Stimulated activated effector memory CD8-positive, alpha-beta T cell treated with anti-CD3 and anti-CD28 coated beads, Interleukin-12 subunit alpha, Interleukin-12 subunit beta, amount 100 ng/mL, for 72 hours (primary cell): ENCODE measurements at places on chromosomes 1 and 21.

GRCh38 chr1:45026446-45026845 is 14.4 kb downstream of the UROD start:
- no peak for DNase-seq

DNA sequence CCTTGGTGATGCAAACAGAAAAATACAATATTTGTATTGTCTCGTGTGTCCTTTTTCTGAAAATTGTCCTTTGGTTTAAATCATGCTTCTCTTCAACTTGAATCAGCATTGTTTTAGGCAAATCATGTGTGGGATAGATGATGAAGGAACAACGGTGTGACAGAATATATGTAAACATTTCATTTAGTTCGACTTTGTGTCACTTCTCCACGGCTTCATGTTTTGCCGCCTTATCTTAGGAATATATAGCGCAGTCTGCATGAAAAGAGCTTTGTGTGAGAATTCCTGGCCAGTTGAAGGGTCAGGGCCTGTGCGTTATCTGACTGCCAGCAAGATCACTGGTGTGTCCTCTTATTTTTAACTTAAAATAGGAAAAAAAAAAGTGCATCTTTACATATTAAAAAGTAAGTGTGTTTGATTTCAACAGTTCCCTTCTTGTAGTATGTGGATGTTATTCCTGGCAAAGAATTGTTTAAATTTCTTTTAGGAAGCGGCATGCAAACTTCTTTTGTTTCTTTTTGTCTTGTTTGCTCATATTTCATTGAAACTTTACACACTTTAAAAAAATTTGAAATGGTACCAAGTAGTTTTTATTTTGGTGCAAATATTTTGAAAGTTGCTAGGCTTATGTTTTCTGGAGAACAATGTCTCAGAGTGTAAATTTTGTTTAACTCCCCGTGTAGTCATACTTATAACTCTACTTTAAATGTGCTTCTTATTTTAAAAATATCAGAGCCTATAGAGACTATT is 465.2 kb downstream of the USP25 start:
- DNase-seq: no peak

DNA sequence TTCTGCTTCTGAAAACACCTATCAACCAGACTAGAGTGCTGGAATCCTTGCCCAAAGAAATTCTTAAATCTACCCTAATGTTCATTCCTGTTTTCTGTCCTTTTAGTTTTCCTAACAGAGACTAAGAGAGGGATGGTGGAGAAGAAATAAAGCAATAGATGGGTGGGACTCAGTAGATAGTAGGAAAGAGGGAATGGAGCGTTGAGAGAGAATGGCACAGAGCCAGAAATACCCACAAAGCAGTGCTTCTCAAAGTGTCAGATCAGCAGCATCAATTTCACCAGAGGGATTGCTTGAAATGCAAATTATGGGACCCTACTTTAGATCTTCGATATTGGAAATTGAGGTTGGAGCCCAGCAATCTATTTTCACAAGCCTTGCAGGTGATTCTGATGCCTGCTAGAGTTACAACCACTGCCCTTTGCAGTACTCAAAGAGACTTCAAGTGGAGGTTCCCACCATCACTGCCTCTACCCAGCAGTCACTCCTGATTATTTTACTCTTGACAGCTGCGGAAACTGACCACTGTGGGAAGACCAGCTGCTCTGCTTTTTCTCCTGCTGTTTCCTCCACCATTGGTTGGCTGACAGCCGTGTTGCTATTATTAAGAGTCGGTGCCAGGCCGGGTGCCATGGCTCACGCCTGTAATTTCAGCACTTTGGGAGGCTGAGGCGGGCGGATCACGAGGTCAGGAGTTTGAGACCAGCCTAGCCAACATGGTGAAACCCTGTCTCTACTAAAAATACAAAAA is 11.4 kb upstream of the PRPF3 start:
- DNase-seq: no peak

GRCh38 chr1:221310180-221310579 is 430.9 kb downstream of the HLX start:
- no peak for DNase-seq

GRCh38 chr1:53696051-53696450 is 42.9 kb downstream of the GLIS1 start:
- no peak for DNase-seq

- DNase-seq: no peak
These were observed 23.5 kb downstream of the LRRC8D start for GRCh38 chr1:89844241-89844807.

DNA sequence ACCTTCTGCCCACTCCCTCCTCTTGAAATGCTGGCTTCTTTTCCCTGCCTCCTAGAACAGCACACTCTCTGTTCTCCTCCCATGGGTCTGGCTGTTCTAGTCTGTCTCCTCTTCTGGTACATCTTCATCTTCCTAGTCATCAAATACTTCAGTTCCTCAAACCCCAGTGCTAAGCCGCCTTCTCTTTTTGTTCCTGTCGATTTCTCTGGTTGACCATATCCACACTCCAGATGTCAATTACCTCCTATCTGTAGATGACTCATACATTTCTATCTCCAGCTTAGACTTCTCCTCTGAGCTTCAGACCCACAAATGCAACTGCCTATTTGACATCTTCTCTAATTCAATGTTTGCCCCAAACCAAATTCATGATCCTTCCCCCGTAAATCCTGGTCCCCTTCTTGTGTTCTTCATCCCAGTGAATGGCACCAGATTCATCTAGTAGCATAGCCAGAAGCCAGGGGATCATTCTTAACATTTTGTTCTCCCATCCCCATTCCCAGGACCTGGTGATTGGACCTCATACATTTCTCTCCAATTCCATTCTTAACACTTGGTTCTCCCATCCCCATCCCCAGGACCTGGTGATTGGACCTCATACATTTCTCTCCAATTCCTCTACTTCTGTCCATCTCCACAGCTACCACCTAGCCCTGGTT is 35.9 kb downstream of the USP24 start:
- no peak for DNase-seq

DNA sequence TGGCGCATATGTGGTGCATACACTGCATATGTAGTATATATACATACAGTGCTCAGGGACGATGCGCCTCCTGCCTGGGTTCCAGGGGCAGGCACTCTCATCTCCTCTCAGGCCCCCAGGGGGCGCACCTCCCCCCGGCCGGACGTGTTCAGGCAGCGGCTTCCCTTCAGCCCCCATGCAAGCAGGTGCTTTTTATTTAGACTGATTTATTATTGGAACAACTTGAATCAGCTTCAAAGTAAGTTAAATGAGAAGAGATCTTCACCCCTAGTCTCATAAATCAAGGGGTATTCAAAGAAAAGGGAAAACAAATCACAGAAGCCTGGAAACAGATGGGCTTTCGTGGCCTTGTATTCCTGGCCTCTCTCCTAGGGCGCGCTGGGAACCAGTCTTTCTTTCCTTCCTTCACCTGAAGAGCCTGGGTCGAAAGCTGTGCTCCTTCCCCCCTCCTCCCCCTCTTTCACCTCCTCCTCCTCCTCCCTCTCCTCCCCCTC is 64.6 kb downstream of the UBIAD1 start:
- DNase-seq: peak; percentile 81

GRCh38 chr1:156993426-156994147 is 52.0 kb downstream of the ARHGEF11 start:
- DNase-seq: no peak

GRCh38 chr1:232471250-232471649 is 158.7 kb downstream of the SIPA1L2 start:
- DNase-seq: no peak

- DNase-seq: no peak
These were observed 27.7 kb upstream of the FMO1 start for GRCh38 chr1:171220581-171221054.

DNA sequence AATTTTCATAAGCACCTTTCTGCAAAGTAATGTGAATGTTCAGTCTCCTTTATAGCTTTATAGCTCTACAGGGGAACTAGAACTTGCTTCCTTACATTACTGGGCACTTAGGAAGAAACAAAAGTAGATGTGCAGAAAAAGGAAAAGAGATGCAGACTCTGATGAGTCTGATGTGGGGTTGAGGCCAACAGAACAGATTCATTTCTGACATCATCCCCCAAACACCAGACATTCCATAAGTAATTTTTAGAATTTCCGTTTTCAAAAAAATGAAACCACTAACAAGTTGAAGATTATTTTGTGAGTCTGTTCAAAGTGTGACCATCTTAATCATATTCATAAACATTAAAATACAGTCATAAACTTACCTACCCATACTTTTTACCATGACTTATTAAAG is 96.0 kb downstream of the NRIP1 start:
- no peak for DNase-seq

DNA sequence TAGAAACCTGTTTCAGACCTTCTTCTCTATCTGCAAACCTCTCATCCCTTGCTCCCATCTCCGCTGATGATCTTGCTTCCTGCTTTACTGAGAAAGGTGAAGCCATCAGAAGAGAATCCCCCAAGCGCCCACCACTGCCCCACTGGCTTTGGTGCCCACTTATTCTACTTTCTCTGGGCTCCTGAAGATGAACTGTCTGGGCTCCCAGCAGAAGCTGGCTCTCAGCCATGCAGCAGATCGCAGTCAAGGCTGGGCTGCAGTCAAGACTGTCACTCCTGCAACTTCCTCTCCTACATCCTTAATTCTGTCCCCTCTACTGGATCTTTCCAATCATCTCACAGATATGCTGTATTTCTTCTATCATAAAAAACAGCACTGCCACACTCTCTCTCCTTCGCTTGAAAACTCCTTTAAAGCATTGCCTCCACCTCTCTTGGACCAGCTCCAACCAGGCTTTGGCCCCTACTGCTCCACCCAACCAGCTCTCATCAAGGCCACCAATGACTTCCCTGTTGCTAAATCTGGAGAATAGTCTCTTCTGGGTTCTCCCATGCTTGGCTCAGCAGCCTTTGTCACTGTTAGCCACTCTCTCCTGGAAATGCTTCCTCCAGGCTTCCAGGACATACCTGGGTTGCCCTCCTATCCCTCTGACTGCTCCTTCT is 25.8 kb downstream of the TRIM62 start:
- no peak for DNase-seq

GRCh38 chr1:31624309-31624708 is 6.8 kb downstream of the HCRTR1 start:
- DNase-seq: no peak

GRCh38 chr1:242448910-242449645 is 75.4 kb downstream of the PLD5 start:
- DNase-seq: no peak

- no peak for DNase-seq
These were observed 50.8 kb downstream of the ALPL start for GRCh38 chr1:21559788-21560567.

DNA sequence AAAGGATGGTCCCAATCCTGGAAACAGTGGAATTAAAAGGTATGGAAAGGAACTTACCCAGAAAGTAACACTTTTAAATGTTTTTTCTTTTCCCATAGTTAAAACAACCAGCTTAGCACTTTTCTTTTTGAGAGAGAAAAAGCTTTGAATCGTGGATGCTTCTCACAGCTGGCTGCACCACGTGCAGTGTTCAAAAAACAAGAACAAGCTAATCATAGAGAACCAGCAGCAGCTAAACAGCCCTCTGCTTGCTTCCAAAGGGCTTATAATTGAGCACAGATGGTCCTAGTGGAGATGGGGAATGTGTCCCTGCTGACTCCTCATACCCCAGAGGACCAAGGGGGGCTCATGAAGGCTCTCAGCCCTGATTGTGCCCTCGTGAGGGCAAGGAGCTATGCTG is 26.4 kb downstream of the UTP25 start:
- DNase-seq: no peak

- no peak for DNase-seq
These were observed 195.4 kb upstream of the PRMT6 start for GRCh38 chr1:106861110-106861509.

DNA sequence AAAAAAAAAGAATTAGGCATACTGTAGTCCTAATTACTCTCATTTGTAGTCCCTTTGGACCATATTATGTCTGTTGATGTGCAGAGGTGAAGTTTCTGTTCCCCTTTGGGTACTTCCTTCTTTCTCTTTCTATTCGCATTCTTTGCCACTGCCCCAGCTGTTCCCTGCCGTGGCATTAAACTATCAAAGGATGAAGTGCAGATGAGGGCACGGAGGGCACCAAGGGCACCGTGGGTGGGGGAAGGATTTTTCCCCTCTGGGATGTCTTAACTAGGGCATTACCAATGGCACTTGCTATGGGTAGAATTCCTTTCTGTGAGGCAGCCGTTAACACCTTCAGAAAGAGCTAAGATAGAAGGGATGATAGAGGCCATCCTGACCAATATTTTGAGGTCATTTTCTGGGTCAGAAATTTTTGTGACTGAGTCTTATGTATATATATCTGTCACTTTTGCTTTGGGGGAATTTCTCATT is 4.9 kb upstream of the MAPKAPK2 start:
- no peak for DNase-seq

- peak; percentile 16 for DNase-seq
These were observed 285.3 kb downstream of the CAMTA1 start for GRCh38 chr1:7070389-7071029.

GRCh38 chr1:167491586-167492461 is 26.5 kb downstream of the CD247 start:
- no peak for DNase-seq

DNA sequence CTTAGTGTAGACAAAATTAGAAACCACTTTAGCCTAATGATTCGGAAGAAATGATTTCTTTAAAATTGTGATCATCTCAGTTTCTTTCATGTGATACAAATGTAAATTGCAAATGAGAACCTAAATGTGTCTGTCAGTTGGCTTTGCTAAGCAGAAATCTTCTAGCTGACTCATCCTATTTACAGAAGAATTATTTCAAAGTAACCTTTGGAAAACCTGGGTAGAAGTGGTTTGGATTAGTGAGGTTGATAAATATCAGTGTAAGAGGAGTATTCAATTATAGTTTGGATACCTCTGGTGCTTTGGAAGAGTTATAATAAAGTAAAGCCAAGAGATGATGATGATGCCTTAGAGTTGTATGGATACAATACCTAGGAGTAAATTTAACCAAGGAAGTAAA is 37.4 kb downstream of the CC2D1B start:
- no peak for DNase-seq

DNA sequence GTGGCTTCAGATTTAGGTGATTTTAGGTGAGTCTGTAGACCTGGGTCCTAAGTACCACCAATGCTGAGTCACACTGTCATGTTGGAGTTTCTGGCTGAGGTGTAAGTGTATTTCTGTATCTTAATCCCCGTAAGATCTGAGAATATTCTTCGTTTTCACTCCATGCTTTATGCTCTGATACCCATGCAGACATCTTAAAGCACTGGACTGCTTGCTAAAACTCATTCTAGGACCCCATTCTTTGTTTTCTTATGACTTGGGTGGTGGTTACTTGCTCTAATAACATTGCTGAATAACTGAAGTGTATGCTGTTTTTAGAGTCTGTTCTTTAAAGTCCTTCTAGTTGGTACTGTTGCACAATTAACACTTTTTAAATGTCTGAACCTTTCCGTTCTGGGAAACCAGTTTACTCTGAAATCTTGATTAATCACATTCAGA is 36.6 kb downstream of the CDC42 start:
- no peak for DNase-seq

GRCh38 chr21:32114419-32115035 is 164.3 kb downstream of the MIS18A start:
- no peak for DNase-seq

- DNase-seq: no peak
These were observed 34.7 kb upstream of the RGL1 start for GRCh38 chr1:183769956-183770815.

- DNase-seq: no peak
These were observed 16.5 kb upstream of the KIAA1614 start for GRCh38 chr1:180896161-180896560.
